ENCODE measurements at places on chromosomes 5 and 9. TPM values are rescaled to one million over a fixed set of nuclear protein-coding genes. Genes with fewer than 3 reads are reported as not detected.

The RMRP gene
- total RNA-seq, result 1,307 TPM

The PTGS1 gene
- 1.8 TPM for total RNA-seq

The SHOC1 gene
- not detected for total RNA-seq

The BARX1 gene
- 2.9 TPM for total RNA-seq

DNA sequence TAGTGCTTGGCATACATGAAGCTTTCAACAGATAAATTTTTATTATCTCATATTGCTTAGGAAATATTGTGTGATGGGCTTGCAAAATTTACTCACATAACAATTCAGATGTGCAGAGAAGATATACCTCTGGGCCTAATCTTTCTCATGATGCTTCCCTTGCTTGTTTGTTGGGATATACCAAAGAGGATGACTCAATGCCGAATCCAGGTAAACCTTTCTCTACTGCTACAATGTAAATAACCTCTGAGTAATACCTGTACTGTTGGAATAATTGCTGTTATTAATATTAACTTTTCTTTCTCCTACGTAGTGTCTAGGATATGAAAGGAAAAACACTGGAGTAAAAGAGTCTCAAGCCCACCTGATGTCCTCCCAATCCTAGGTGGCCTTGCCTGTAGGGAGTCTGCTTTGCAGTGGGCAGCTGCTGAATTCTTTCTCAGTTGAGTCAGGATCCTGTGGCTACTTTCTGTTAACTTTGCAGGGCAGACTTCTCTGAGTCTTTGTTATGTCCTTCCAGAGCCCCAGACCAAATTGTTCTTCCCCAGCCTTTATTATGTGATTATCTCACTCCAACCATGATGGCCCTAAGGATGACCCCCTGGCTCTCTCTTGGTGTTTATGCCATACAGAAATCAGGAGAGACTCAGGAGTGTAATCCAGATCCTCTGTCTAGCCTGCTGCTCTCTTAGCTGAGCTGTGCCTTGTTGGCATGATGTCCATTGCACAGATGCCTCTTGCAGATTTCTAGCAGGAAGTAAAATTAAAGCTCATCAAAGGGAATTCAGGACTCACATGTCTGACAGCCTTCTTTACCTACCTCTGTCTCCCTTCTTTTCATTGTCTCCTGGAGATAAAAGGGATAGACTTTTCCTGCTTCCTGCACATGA lies 208.1 kb downstream of the SNX18 start:
- no peak overlapping the region for H3K4me3 ChIP-seq
- no peaks in the 10 kb centered on the region for H3K27me3 ChIP-seq
- DNase-seq, result no peak
- H3K36me3 ChIP-seq, result no peaks in the 10 kb centered on the region
- no peak overlapping the region for H3K27ac ChIP-seq

DNA sequence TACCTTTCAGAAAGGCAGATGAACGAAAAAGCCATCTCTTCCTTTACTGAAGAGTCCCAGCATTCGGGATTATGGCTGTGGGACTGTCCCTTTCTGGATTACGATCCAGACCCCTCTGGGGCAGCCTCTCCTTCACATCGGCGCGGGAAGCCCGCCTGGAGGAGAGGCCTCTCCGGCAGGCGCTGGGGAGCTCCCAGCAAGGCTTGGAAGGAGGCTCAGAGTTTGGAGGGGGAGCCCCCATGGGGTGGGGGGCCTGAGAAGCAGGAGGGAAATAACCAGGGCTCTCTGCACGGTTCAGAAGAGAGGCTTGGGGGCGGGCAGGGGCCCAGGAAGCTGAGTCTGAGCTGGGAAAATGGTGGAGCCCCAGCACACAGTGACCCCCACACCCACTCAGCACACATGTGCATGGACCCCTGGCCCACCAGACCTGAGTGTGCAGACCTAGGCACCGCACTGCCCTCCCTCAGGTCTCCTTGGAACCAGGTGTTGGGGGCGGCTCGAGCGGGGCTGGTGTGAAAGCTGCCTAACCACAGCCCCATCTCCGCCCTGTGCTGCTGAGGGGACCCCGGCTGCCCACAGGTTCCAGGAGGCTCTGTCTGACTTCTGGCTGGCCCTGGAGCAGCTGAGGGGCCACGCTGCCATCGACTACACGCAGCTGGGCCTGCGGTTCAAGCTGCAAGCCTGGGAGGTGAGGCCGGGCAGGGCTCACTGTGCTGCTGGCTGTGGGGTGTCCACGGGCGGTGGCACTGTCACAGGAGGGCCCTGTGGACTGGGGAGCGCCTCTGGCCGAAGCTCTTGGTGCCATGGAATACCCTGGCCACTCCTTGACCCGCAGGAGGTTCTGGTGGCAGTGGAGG lies 4.5 kb downstream of the NOXA1 start:
- no peak overlapping the region for H3K27ac ChIP-seq
- no peak for DNase-seq
- no peaks in the 10 kb centered on the region for H3K36me3 ChIP-seq
- no peaks in the 10 kb centered on the region for H3K4me1 ChIP-seq

- no peak for DNase-seq
- H3K4me1 ChIP-seq, result no peaks in the 10 kb centered on the region
- H3K36me3 ChIP-seq, result no peaks in the 10 kb centered on the region
- H3K27me3 ChIP-seq, result no peaks in the 10 kb centered on the region
- H3K4me3 ChIP-seq, result no peak overlapping the region
Observed at GRCh38 chr9:107710953-107711352, 221.4 kb upstream of the KLF4 start.

DNA sequence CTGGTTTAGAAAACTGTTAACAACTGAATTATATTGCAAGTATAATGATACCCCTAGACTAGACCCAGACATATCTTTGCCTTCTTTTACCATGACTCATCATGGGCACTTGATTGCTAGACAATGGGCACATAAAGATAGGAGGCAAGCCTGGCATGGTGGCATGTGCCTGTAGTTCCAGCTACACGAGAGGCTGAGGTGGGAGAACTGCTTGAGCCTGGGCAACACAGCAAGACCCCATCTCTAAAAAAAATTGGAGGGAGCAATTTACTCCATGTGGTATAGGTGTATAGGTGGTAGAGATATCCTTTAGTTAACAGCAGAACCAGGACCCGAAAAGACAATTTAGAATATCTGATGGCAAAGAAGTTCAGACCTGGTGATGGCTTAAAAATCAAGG lies 51.6 kb downstream of the ELOVL7 start:
- H3K36me3 ChIP-seq, result no peaks in the 10 kb centered on the region
- H3K27me3 ChIP-seq, result no peaks in the 10 kb centered on the region
- H3K4me3 ChIP-seq, result no peak overlapping the region

DNA sequence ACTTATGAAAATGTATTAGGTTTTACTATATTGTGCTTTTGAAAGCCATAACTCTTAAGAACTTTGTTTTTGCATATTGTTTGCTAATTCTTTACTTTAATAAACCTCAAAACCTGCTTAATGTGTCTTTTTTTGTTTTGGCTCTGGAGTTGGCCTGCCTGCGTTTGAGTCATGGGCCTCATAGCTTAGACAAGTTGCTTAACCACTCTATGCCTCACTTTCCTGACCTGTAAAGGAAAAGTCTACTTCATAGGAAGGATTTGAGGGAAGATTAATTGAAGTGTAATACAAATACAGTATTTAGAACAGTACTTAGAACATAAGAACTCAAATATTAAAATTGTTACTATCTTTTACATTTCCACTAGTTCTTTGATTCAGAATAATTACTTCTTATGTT lies 10.3 kb downstream of the SMIM32 start:
- no peaks in the 10 kb centered on the region for H3K4me1 ChIP-seq
- no peak overlapping the region for H3K4me3 ChIP-seq
- no peak for DNase-seq
- H3K27ac ChIP-seq, result no peak overlapping the region
- no peaks in the 10 kb centered on the region for H3K27me3 ChIP-seq

- no peaks in the 10 kb centered on the region for H3K27me3 ChIP-seq
- H3K4me3 ChIP-seq, result no peak overlapping the region
- peaks cover 32% of the 10 kb centered on the region for H3K36me3 ChIP-seq
- no peak overlapping the region for H3K27ac ChIP-seq
Observed at GRCh38 chr5:128300181-128300580, 216.6 kb downstream of the SLC12A2 start.

DNA sequence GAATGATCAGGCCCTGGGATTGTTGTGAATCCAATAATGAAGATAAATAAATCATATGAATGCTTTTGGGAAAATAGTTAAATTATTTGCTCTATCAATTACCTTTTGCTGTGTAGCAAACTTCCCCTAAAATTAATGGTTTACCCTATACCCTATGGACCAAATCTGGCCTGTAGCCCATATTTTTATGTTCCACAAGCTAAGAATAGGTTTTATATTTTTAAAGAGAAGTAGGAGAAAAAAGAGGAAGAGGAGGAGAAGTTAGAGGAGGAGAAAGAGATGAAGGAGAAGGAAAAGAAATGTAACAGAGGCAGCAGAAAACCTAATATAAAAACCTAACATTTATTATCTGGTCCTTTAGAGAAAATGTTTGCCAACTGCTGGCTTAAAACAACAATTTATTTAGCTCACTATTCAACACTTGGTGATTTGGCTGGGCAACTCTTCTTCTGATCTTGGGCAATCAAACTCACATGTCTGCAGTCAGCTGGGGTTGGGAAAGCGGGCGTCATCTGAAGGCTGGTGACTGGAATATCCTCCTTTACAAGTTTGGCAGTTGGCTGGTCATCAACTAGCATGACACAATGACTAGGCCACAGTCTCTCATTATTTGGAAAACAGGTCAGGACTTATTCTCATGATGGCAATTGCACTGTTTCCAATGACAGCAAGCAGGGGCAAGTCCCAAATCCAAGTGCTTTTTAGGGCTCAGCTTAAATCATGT lies 522.9 kb downstream of the RASEF start:
- H3K4me1 ChIP-seq, result no peaks in the 10 kb centered on the region
- H3K27ac ChIP-seq, result no peak overlapping the region

- H3K36me3 ChIP-seq, result no peaks in the 10 kb centered on the region
- DNase-seq, result no peak
- peaks cover 74% of the 10 kb centered on the region for H3K27me3 ChIP-seq
- no peak overlapping the region for H3K4me3 ChIP-seq
- no peak overlapping the region for H3K27ac ChIP-seq
Observed at GRCh38 chr9:130670644-130671043, 6.2 kb downstream of the PRDM12 start.

GRCh38 chr5:126339215-126339805 lies 83.9 kb upstream of the GRAMD2B start:
- H3K27ac ChIP-seq, result no peak overlapping the region
- H3K4me1 ChIP-seq, result peaks cover 13% of the 10 kb centered on the region
- H3K27me3 ChIP-seq, result no peaks in the 10 kb centered on the region
- no peak overlapping the region for H3K4me3 ChIP-seq

DNA sequence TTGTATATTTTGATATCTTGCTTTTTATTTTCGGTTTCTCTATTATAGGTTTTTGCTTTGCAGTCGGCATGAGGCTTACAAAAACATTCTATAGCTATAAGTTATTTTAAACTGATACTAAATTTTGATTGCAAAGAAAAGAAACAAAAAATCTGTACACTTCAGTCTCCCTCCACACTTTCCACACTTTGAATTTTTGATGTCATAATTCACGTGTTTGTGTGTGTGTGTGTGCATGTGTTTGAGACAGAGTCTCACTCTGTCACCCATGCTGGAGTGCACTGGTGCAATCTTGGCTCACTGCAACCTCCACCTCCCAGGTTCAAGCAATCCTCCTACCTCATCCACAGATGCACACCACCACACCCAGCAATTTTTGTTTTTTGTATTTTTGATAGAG lies 124.9 kb downstream of the MRPS30 start:
- H3K27me3 ChIP-seq, result no peaks in the 10 kb centered on the region
- H3K36me3 ChIP-seq, result no peaks in the 10 kb centered on the region
- DNase-seq, result no peak
- no peak overlapping the region for H3K27ac ChIP-seq
- H3K4me3 ChIP-seq, result no peak overlapping the region
- H3K4me1 ChIP-seq, result no peaks in the 10 kb centered on the region

- H3K4me3 ChIP-seq, result no peak overlapping the region
- DNase-seq, result no peak
- H3K36me3 ChIP-seq, result no peaks in the 10 kb centered on the region
- H3K27ac ChIP-seq, result no peak overlapping the region
- no peaks in the 10 kb centered on the region for H3K27me3 ChIP-seq
Observed at GRCh38 chr5:6418679-6419276, 29.9 kb upstream of the UBE2QL1 start.

DNA sequence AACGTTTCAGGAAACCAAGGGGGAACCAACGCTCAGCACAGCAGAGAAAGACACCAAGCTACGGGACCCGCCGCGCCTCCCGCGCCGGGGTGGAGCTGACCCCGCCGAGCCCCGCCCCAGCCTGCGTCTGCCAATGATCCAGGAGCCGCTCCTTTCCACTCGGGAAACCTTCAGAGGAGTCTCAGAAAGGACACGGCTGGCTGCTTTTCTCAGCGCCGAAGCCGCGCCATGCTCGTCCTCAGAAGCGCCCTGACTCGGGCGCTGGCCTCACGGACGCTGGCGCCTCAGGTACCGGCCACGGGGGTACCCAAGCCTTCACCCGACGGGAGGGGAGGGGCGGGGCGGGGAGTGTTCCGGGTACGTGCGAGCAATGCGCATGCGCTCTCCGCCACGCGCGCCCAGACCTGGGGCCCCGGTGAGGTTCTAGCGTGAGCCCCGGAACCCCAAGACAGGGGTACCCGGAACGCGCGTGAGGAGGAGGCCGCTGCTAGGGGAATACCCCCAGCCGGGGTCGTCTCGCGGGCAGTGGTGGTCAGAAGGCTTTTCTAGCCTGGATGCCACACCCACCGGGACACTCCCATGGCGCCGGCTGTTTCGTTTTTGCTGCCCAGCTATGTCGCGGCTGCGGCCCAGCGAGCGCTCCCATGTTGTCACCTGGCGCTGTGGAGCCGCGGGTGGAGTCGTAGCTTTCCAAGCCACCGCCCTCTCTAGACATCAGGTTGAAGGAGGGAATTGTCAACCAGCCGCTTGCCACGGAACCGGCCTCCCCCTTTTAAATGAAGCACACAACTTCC lies at the start of gene NIPSNAP3A:
TSS of gene NIPSNAP3A (plus strand) at position 119 of the 794 bp plus-strand sequence. CDS start at position 229, 110 bp downstream.
- peaks cover 14% of the 10 kb centered on the region for H3K4me1 ChIP-seq
- H3K4me3 ChIP-seq, result peak within 1 kb of the TSS; percentile 82
- peak; percentile 85 for DNase-seq
- H3K27ac ChIP-seq, result no peak within 1 kb of the TSS
- H3K36me3 ChIP-seq, result no peaks in the 10 kb centered on the region

Measured in neural progenitor cell (in vitro differentiated cells).